ENCODE measurements at places on chromosomes 2 and 18.

DNA sequence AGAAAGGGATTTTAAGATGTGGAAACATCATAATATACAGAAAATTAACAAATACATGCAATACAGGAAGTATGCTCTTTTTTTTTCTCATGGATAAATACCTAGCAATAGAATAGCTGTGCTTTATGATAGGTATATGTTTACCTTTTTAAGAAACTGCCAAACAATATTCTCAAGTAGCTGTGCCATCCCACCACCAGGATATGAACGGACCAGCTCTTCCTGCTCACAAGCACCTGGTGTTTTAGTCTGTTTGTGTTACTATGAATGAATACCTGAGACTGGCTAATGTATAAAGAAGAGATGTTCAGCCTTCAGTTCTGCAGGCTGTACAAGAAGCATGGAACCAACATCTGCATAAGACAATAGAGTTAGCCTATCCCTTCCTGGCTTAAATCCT lies 19.9 kb upstream of the UGT1A8 start:
- DNase-seq: no peak

- DNase-seq: no peak
Measured at GRCh38 chr2:224038830-224039079, 331 bp downstream of the SERPINE2 start.

DNA sequence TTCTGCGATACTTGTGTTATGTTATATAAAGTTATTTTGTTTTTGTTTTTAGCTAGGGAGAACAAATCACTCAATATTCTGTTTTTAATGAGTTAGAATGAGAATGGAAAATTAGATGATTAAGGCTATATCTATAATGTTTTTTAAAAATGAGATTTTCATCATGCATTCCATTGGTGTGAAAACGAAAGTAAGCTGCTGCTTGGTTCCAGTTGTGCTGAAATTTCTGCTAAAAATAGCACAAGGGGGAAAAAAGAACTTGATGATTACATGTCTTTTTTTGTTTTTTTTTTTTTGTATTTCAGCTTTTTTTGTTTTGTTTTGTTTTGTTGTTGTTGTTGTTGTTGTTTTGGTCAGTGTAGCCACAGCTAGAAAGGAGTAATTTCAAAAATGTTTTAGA lies 242.6 kb upstream of the KCNJ3 start:
- DNase-seq: no peak

GRCh38 chr18:65735155-65735554 lies 15.7 kb upstream of the CDH7 start:
- DNase-seq: no peak

DNA sequence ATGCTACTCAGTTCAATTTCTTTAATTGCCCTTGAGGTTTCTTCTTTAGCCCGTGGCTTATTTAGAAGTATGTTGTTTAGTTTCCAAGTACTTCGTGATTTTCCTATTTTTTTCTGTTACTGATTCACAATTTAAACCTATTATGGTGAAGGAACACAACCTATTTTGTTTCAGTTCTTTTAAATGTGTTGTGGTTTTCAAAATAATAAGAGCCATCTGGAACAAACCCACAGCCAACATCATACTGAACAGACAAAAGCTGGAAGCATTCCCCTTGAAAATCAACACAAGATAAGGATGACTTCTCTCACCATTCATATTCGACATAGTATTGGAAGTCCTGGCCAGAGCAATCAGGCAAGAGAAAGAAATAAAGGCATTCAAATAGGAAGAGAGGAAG lies 155.2 kb downstream of the GALNT1 start:
- DNase-seq: no peak

- DNase-seq: no peak
Measured at GRCh38 chr2:128779301-128780095, 460.8 kb upstream of the HS6ST1 start.

DNA sequence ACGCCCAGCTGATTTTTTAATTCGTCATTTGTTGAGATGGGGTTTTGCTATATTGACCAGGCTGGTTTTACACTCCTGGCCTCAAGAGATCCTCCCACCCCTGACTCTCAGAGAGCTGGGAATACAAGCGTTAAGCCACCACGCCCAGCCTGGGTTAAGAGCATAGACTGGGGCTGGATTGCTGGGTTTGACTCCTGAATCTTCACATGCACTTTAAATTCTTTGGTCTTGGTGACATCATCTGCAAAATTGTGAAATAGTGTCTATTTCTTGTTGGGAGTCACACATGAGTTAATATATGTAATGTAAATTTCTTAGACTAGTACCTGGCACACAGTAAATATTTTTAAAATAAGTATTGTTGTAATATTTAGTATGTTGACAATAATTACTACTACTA lies 257.4 kb downstream of the DOK6 start:
- no peak for DNase-seq

DNA sequence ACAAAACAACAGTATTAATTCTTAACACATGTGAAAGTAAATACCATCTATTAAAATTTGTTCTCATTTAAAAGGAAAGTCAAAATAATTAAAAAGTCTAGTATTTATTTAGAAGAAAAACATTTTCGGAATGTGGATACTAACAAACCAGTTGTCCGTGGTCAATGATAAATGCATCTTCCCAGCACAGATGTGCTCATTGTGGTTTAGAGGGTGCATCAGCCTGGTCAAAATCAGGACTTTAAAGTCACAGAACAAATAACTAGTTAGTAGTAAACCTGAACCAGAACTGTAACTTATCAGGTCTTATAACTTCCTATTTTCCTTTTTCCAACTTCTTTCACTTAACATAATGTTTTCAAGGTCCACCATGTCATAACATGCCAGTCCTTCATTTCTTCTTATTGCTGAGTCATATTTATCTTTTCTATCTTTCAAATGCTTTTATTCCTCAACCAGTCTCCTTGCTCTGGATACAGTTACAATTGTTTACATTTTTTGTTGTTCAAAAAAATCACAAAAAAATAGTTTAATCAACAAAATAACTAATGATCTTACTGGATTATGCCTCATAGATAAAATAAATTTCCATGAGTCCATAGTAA lies 55.8 kb downstream of the ID2 start:
- DNase-seq: no peak

GRCh38 chr2:99261242-99261641 lies 5.8 kb upstream of the LYG2 start:
- DNase-seq: no peak

DNA sequence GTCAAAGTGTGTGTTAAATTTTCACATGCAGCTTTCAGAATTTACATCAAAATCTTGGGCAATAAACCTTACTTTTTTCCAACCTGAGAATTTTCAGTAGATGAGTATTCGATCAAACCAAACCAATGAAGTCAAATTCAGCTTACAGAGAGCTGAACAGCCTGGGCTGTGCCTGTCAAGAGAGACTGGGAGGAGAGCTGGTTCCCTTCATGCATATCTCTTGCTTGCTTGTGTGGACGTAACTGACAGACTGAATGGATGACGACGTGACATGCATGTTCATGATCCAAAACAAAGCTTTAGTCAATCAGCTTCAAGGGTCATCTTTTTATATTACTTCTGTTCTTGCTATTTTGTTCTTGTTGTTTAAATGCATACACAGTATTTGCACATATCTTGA lies 145.2 kb downstream of the GALNT3 start:
- no peak for DNase-seq
